ENCODE measurements at places on chromosomes 7 and 10. TPM values are rescaled to one million over a fixed set of nuclear protein-coding genes. Genes with fewer than 3 reads are reported as not detected.

DNA sequence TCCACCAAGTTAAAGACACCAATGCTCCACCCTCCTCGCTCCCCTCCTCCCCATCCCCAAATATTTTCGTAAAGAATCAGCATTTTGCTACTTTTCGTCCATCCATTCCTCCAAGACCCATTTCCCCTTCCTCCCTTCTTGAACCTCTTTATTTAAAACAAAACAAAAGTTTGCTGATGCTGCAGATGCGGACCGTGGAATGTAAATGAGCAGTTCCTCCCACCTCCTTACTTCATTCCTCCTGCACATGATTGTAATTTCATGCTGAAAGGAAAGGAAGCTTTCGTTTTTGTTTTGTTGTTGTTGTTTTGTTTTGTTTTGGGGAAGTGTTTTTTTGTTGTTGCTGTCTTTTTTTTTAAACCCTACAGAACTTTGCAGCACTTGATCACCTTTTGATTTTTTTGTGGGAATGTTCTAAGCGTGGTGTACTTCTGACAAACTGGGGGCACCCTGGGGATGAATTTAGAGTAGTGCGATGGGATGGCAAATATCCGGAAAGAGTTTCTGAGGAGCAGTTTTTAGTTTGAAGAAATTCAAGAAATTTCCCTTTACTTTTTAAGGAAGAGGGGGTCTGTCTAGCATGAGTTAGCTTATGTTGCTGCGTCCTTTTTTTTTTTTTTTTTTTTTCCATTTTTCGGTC is 177.3 kb downstream of the TCF7L2 start:
- no peak for DNase-seq

- DNase-seq = no peak
These were observed 70.5 kb downstream of the KLF6 start for GRCh38 chr10:3714531-3714930.

EPHA1 gene
- total RNA-seq = 61.2 TPM

DNA sequence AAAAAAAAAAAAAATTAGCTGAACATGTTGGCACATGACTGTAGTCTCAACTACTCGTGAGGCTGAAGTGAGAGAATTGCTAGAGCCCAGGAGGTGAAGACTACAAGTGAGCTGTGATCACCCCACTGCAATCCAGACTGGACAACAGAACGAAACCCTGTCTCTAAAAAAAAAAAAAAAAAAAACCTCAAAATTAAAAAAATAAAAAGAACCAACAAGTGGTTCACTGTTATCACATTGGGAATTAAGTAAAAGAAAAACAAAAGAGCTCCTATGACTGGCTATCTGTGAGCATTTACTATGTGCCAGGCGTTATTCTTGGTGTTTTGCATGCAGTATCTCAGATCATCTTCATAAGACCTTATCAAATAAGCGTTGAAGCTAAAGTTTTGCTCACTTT is 66.0 kb downstream of the ANLN start:
- DNase-seq = no peak

DNA sequence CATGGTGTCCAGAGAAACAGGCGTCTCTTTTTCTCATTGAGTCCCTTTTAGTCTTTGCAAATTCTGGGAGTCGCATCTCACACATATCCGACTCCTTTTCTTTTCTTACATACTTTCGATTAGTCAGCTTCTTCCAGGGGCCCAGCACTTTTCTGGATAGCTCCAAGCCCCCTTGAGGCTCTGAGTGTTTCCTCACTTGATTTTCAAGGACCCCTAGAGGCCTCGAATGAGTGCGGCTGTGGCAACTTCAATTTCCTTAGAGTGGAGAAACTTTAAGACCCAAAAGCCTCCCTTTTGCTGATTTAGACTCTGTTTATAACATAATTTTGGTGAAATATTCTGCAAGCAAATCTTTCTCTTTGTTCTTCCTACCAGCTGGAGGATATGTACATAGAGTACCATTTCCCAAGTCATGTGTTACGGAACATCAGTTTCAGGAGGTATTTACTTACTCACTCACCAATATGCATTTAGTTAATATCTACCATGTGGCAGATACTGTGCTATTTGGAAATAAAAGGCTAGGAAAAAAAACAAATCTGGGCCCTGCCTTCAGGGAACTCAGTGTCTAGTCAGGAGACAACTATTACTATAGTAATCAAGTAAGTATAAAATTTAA is 555.2 kb downstream of the REEP3 start:
- no peak for DNase-seq

- no peak for DNase-seq
These were observed 27.1 kb upstream of the GJD4 start for GRCh38 chr10:35577926-35578617.

DNA sequence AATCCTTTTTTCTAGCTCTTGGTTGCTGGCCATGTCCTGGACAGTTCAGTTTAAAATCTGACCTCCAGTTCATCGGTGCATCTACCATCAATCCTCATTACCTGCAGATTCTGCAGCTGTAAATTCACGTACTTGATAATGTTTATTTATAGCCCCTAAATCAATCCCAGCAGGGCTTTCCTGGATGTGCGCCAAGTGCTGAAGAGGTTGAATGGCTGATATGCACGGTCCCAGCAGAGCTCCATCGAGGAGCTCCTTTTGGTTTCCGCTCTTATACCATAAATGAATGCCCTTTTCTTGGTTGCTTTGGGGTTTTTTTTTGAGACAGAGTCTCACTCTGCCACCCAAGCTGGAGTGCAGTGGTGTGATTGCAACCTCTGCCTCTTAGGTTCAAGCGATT is 91.2 kb upstream of the CCZ1B start:
- no peak for DNase-seq

CPVL gene
- total RNA-seq = 3.2 TPM

DNA sequence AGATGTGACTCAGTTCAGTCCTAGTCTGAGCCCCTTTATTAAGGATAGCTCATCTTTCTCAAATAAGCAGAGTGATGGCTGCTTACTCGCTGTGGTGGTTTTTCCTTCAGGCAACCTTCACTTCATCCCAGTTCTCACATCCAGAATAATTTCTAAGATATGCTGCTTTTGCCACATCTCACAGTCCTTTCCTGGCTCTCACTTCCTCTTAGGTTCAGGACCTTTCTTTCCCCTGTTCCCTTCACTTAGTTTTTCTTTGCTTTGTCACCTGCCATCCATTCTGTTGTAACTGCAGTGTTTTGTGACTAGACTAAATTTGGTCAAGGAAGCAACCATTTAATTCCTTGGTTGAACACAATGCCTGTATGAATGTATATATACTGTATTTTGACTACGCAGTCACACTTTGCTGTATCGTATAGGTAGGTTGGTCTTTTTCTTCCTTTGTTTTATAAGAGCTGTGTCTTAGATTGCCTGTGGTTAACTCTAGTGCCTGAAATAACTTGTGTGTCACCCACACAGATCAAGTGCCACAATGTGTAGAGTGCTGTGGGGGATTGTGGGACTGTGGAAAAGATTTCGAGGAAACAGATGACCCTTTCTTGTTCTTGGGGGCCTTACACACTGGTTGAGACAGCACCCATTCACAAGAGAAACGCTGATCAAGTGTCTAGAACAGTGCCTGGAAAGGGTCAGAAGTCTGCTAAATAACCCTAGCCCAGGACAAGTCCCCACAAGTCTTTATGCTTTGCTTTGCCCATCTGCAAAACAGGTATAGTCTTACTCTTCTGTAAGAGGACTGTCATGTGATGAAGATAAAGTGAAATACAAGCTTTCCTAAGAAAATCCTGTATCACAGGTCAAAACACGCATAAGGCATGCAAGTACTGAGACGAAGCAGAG is 2.6 kb downstream of the ZNF655 start:
- no peak for DNase-seq

LIPK gene
- not detected for total RNA-seq

GRCh38 chr10:19164461-19164860 is 115.9 kb downstream of the MALRD1 start:
- DNase-seq = no peak

GRCh38 chr10:75011221-75011620 is 100.2 kb upstream of the SAMD8 start:
- no peak for DNase-seq

- DNase-seq = no peak
These were observed 133.5 kb downstream of the BUB3 start for GRCh38 chr10:123287594-123288247.

- no peak for DNase-seq
These were observed 118.0 kb downstream of the BUB3 start for GRCh38 chr10:123272171-123272570.

GRCh38 chr10:35212856-35213255 is 86.2 kb downstream of the CREM start:
- no peak for DNase-seq

- DNase-seq = no peak
These were observed 124.3 kb downstream of the NRCAM start for GRCh38 chr7:108331971-108332370.

DNA sequence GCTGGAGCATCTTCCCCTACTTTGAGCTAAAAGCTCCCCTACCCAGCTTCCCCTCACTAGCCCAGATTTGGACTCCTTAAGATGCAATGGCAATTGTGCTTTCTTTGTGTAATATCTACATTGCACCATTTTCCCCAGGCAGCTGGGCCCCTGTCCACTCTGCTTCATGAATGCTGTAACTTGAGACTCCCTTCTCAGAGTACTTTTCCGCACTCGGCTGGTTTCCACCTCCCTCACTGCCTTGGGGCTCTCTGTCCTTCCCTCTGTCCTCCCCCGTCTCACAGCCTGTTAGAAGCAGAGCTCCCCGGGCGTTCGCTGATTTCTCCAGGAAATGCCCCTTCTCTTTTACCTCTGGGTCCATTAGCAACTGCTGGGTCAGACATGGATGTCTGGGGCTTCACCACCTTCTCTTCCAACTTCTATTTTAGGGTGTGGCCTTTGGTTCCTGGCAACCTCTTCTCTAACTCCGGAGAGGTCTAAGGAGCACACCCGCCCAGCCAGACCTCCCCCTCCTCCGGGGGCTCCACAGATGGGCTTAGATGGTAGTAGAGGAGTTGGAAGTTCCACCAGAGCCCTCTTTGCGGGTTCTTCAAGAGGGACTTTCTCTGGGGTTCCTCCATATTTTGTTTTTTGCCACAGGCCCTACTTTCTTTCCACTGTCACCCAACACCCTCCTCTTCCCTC is 2.9 kb upstream of the TMEM72 start:
- no peak for DNase-seq

DNA sequence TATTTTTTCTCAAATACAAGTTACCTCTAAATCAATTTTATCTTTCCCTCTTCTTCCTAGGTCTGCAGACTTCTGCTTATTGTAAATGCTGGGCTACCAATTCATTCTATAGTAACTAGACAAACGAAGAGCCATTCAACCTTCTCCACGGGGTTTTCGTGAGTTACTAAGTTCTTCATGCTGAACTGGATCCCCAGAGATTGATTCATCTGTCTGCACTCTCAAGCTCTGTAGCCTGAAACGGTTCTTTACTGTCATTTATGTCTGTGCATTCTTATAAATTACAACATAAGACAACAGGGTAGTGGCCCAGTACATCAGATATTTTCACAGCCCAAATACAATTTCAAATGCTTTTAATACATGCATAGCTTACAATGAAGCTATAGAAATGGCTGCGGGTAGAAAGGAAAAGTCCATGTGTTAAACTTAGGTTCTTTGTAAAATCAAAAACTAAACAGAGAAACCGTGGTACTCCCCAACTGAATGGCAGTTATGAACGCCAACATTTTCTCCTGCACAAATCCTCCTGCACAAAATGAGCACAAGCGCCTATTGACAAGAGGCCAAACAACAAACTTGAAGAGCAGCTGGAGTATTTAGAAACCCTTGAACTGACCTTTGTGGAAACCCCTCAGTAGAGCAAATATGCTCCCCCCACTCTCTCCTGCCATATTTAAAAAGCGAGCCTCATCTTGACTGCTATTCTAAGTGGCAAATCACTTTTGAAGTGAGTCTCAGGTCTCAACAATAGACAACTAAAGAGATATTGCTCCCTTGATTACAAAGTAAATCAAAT is 20.7 kb downstream of the LAMB1 start:
- no peak for DNase-seq

PALS2 gene
- total RNA-seq = 15.4 TPM

PDZD7 gene
- total RNA-seq = 0.77 TPM

GRCh38 chr7:105065104-105065503 is 51.1 kb downstream of the KMT2E start:
- DNase-seq = no peak

GRCh38 chr7:19114551-19114855 is 2.9 kb downstream of the TWIST1 start:
- no peak for DNase-seq

DNA sequence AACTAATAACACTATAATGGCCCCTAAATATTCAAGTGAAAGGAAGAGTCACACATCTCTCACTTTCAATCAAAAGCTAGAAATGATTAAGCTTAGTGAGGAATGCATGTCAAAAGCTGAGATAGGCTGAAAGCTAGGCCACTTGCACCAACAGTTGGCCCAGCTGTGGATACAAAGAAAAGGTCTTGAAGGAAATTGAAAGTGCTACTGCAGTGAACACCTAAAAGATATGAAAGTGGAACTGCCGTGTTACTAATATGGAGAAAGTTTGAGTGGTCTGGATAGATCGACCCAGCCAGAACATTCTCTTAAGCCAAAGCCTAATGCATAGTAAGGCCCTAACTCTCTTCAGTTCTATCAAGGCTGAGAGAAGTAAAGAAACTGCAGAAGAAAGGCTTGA is 12.1 kb upstream of the SNX13 start:
- DNase-seq = no peak

Data from naive thymus-derived CD4-positive, alpha-beta T cell (primary cell).